ENCODE measurements at places on chromosomes 4 and X. TPM values are rescaled to one million over a fixed set of nuclear protein-coding genes. Genes with fewer than 3 reads are reported as not detected.

The RGN gene
- polyA plus RNA-seq: 8.1 TPM

The ZMYM3 gene
- polyA plus RNA-seq: 6.3 TPM

The KLF8 gene
- 9.0 TPM for polyA plus RNA-seq

The CT45A1 gene
- polyA plus RNA-seq: not detected

The H2BW2 gene
- polyA plus RNA-seq: not detected

The PLRG1 gene
- 22.7 TPM for polyA plus RNA-seq

The GAGE1 gene
- polyA plus RNA-seq: not detected

The RELL1 gene
- 5.3 TPM for polyA plus RNA-seq

The HSFX4 gene
- 0.12 TPM for polyA plus RNA-seq

The LRP2BP gene
- 0.22 TPM for polyA plus RNA-seq

The HTR2C gene
- not detected for polyA plus RNA-seq

The PABPC5 gene
- 0.88 TPM for polyA plus RNA-seq

The HEPH gene
- 1.7 TPM for polyA plus RNA-seq

The SLITRK4 gene
- 0.34 TPM for polyA plus RNA-seq

The ASB9 gene
- 3.9 TPM for polyA plus RNA-seq

The JAKMIP1 gene
- polyA plus RNA-seq: 0.53 TPM

The SLC16A2 gene
- polyA plus RNA-seq: 2.9 TPM

The PF4V1 gene
- polyA plus RNA-seq: not detected
